ENCODE measurements at places on chromosomes 11 and 22.

GRCh38 chr11:75577207-75577606, 15.2 kb downstream of the SERPINH1 start:
- DNase-seq, result no peak

- no peak for DNase-seq
These were observed 208.4 kb downstream of the MAML2 start for GRCh38 chr11:96134602-96135001.

DNA sequence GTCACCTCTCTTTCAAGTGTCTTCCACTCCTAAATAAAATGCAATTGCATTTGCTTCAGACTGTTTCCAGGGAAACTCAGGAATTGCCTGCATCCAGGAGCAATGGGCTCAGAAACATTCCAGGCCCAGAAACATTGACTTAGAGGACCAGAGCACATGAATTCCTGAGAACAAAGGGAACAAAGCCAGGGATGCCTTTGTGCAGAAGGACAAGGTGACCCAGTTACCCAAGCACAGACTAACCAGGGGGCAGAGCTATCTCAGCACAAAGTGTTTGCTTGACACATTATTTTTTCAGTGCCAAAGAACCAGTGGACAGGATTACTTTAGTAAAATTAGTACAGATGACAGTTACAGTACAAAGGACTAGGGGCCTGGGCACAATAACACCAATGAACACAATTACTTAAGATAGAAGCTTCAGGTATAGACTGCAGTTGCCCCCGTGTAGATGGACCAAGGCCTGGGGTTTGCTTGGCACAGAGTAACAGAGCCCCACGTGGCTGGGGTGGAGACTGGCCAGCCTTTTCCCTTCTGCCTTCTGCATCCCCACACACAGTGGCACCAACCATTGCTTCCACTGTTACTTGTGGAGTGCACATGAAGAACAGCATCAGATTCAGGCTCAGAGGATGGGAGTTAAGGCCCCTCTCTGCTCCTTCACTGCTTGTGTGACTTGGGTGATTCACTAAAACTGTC, 500.8 kb downstream of the INSC start:
- DNase-seq, result no peak

DNA sequence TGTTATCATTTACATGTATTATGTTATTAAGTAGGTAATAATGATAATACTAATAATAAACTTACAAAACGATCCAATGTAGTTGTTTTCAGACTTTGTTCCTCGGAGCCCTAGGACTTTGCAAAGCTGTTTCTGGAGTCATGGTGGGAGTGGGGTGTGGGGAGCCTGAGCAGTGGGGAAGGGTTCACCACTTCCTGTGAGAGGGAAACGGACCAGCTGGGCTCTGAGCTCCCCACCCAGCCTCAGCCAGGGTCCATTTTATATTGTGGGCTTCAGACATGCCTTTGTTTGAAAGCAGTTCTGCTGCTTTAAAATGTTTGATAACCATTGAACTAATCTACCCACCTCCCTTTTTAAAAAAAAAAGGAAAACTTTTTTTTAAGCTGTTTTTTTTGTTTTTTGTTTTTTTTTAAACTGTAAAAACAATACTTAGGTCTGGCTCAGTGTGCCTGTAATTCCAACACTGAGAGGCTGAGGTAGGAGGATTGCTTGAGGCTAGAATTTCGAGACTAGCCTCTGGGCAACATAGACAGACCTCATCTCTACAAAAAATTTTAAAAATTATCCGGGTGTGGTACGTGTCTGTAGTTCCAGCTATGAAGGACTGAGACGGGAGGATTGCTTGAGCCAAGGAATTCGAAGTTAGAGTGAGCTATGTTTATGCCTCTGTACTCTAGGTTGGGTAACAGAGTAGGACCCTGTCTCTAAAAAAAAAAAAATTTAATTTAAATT, 7.0 kb downstream of the SERPING1 start:
- no peak for DNase-seq

- DNase-seq, result no peak
These were observed 13.9 kb downstream of the ATG16L2 start for GRCh38 chr11:72828081-72828567.

DNA sequence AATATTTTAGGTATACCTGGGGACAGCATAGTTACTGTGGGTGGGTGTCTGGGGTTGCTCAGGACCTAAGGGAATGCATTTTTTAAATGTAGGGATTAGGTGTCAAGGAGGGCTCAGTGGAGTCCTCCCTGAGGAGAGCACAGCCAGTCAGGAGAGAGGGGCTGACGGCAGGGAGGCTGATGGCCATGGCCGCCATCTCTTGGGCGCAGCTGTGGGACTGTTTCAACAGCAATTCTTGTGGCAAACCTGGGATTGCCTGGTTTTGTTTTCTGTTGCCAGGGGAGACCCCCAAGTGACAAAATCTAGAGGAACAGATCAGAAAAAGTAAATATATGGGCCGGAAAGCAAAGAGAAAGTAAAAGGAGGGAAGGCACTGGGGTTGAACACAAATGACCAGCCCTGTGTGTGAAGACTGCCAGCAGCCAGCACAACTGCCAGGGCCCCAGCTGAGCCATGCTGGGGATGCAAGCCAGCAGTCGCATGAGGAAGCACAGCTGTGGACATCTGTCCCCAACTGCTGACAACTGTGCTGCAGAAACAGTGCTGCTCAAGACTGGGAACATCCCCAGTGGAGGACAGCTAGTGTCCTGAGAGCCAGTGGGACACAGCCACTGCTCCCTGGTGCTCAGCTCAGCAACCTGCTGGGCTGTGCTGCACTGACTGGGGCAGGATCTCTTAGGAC, 10.5 kb downstream of the MIF start:
- no peak for DNase-seq

DNA sequence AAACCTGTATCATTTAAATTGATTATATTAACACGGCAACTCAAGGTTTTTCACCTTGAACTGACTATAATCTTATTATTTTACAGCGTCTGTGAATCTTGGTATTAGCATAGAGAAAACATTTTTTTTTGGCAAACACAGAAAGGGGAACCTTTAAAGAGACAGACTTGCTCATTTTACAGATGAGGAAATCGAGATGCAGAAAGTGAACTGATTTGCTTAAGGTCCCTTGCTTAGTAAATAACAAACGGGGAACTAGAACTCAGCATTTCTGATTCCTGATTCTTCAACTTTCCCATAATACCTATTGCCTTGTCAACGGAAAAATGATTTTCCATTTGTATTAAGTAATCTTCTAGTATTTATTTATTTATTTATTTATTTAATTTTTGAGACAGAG, 33.2 kb upstream of the CECR2 start:
- DNase-seq, result no peak

- DNase-seq, result no peak
These were observed 16.5 kb upstream of the PRR5 start for GRCh38 chr22:44685384-44686056.

DNA sequence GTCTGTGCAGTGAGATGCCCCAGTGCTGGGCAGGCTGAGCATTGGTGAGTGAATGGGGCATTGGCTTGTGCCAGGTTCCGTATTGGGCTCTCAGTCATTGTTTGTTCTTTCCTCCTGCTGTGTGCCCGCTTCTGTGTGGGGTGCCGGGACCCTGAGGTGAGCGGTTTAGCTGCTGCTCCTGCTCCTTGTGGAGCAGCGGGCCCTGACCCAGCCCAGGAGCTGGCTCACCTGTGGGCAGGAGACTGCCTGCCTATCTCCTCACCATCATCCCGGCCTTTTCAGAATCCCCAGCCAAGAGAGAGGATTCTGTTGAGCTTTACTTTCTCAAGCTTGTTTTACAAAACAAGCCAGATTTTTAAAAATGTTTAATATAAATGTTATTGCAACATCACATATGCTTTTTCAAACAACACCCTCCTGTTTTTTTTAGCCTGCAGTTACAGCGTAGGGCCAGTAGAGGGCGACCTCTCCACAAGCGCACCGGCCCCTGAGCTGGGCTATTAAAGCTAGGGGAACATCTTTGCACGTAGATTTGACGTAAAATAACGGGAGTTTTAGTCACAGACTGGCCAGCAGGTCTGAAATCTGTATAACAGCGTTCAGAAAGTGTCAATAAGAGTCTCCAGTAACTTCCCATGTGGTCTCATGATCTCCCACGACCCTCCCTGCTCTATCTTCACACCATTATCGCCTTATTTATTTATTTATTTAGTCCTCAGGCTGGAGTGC, 25.1 kb upstream of the RELT start:
- no peak for DNase-seq

- no peak for DNase-seq
These were observed 81.4 kb downstream of the CDKN1C start for GRCh38 chr11:2804189-2804588.

DNA sequence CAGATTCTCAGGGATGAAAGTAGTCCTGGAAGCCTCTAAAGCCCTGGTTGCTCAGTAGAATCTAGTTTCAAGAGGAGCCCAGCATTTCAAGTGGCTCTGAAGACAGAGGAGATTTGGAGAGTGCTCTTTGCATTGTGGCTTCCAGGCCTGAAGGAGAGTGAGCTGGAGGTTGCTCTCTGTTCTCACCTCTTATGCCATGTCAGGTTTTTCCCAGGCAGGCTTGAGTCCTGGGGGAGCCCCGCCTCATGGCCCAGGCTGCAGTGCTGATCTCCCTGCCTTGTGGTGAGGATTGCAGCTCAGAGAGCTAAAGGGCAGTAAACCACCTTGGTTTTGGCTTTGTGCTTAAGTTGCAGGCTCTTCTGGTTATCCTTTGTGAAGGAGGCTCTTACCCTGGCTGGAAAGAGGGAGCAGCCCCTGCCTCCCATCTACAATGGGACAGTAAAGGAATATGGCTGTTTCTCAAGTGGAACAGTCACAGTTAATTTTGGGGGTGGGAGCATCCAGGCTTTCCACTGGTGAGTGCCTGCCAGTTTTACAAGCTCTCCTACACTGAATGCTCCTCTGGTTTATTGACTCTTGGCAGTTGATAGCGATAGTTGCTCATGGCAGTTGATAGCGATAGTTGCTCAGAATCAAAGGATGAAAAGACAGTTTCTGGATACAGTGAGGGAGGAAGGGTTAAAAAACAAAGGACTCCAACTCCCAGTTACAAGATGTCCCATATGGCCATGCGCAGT, 32.6 kb downstream of the RCOR2 start:
- no peak for DNase-seq

- DNase-seq, result no peak
These were observed 44.7 kb downstream of the AP2A2 start for GRCh38 chr11:970319-970871.

GRCh38 chr22:40196628-40197360, 19.1 kb downstream of the TNRC6B start:
- no peak for DNase-seq

DNA sequence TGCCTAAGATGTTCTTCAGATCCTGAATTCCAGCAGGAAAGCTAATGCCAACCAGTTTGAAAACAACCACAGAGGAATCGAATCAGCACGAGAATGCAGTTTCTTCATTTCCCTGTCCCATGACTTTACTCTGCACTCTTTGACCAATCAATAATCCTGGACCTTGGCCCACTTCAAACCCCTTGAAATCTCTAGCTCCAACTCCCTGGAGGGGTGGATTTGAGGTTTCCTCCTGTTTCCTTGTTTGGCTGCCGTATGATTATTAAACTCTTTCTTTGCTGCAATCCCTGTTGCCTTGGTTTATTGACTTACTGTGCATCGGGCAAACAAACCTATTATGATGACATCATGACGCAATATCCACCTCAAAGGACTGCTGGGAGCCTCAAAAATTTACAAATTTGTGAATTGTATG, 109.3 kb downstream of the FBXO7 start:
- DNase-seq, result no peak

GRCh38 chr11:86142170-86142569, 73.3 kb upstream of the PICALM start:
- DNase-seq, result no peak

- DNase-seq, result no peak
These were observed 152.8 kb upstream of the ZBED5 start for GRCh38 chr11:11010624-11011127.
